ENCODE measurements at places on chromosomes 1 and 21.

DNA sequence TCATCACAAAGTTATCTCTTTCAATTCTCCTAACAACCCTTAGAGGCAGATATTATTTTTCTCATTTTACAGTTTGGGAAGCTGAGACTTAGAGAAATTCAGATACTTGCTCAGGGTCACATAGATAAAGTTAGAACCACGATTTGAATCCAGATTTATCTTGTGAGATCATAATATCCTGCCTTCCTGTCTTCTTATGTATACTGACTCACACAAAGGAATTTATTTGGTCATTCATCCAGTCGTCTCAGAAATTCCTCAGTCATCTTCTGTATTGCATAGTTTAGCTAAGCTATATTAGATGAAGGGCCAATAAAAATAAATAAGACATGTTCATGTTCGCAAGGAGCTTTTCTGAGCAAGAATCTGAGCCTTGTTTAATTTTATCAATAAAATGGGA lies 35.8 kb upstream of the RUNX1 start:
- no peak for DNase-seq

DNA sequence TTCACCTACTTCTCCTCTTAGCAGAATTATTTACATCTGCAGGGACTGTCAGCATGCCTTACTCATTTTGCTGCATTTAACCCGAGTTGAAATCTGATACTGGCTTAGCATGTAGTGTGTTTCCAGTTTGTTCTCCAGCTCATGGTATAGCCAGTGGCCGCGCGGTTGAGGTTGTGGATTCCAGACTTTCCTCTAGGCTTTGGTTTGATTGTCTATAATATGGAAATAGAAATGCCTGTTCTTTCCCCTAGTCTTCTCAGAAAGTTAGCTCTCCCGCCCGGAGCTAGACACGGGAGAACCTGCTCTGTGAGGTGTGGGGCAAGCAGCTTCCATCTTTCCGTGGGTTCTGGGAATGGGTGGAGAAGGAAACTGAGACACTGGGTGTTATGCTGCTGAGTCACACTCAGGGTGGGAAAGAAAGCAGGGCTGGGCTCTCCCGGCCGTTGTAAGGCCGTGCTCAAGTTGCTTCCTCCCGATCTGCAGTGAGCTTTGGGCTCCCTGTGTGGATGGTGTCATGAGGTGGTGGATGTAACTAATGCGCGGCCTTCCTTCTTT lies 206.8 kb upstream of the TMEM51 start:
- no peak for DNase-seq

- DNase-seq: no peak
Measured at GRCh38 chr1:99606306-99606705, 39.6 kb upstream of the PALMD start.

GRCh38 chr1:155453141-155453540 lies 109.5 kb downstream of the ASH1L start:
- DNase-seq: no peak

DNA sequence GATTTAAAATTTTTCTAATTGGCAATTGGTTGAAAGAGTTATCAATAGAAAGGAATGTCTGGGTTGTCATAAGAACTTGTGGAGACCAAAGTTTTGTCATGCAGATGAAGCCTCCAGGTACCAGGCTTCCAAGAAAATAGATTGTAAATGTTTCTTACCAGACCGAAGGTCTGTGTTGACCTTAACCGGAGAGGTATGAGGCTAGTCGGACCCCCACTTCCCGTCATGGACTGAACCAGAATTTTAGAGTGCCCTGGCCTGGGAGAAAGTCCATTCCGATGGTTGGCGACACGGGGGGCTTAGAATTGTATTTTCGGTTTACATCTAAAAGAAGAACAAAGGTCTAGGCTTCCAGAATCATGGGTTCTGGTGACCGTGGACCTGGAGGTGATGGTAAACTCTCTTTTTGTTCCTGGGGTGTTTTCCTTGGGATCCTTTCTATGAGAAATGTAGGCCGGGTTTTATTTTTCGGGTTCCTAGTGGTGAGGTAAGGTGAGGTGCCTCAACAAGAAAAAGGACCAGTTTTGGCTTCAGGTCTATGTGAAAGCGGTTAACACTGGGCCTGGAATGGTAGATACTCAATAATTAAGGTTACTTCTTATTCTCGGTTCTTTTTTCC lies 405 bp upstream of the UHMK1 start:
- no peak for DNase-seq

DNA sequence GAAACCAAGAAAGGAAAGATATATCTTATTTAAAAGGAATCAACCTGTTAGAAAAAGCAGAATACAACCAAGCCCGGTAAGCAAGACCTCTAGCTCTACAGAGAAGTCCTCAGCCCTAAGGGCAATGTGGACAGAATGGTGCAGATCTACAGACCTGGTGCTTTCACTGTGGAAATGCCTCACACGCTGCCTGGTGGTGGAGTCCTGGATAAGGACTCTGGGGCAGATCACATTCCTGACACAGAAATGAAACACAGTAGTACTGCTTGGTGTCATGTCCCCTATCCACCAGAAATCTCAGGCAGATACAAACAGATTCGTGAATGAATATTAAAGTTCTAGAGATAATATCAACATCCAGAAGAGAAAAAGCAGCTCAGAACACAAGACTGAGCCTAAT lies 6.8 kb downstream of the CNN3 start:
- DNase-seq: no peak

GRCh38 chr1:51564124-51564523 lies 45.1 kb upstream of the EPS15 start:
- DNase-seq: no peak

DNA sequence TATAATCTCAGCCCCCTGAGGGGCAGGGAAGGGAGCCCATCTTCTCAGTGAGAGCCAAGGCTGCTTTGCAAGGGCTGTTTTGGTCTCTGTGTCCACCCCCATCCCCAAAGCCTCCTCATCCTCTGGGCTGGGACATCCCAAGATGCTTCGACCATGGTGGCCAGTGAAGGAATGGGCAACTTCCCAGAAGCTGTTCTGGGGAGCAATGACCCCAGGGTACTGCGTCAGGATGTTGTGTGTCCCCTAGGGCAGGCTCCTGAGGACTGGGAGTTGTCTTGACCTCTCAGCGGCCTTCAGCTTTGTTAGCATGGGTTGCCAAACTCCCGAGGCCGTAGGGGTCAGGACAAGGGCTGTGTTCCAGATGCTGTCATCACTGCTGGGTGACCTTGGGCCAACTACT lies 238.4 kb upstream of the POU3F1 start:
- no peak for DNase-seq

GRCh38 chr1:68117416-68117815 lies 67.0 kb upstream of the DIRAS3 start:
- DNase-seq: no peak

GRCh38 chr21:41847066-41847804 lies 31.9 kb downstream of the PRDM15 start:
- DNase-seq: no peak

DNA sequence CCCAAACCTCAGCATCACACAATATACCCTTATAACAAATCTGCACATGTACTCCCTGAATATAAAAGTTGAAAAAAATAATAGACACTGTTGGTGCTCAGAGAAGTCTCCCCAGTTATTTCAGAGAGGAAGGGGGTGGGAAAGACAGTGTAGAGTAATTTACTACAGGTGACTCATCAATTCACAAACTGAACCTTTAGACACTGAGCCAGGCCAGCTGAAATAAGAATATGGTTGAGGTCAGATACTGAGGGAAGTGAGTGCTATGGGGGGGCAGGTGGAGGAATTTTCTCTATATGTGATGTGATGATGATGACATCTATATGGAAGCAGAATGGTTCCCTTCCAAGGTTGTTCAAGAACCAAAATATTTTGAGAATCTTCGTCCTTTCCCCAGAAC lies 50.1 kb downstream of the MRPL39 start:
- no peak for DNase-seq

GRCh38 chr1:14913482-14914177 lies 239.9 kb upstream of the TMEM51 start:
- no peak for DNase-seq

- DNase-seq: no peak
Measured at GRCh38 chr1:187413405-187414169, 584.8 kb downstream of the PLA2G4A start.

GRCh38 chr21:26810266-26810665 lies 34.9 kb downstream of the ADAMTS1 start:
- no peak for DNase-seq

- DNase-seq: no peak
Measured at GRCh38 chr1:208302699-208303238, 58.6 kb upstream of the PLXNA2 start.

- no peak for DNase-seq
Measured at GRCh38 chr1:182977480-182977879, 24.5 kb upstream of the SHCBP1L start.

- no peak for DNase-seq
Measured at GRCh38 chr1:180026556-180026955, 71.9 kb downstream of the CEP350 start.

DNA sequence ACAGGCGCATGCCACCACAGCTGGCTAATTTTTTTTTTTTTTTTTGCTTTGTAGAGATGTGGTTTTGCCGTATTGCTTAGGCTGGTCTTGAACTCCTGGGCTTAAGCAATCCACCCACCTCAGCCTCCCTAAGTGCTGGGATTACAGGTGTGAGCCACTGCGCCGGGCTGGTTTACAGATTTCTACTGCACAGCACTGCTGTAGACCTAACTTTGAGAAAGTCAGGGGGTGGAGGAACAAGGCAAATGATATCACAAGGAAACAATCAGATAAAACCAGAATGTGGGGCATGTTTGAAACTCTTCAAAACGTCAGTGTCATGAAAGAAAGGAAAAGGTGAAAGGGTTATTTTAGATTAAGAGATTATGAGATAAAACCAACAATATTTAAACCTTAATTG lies 45.3 kb downstream of the URB2 start:
- no peak for DNase-seq

DNA sequence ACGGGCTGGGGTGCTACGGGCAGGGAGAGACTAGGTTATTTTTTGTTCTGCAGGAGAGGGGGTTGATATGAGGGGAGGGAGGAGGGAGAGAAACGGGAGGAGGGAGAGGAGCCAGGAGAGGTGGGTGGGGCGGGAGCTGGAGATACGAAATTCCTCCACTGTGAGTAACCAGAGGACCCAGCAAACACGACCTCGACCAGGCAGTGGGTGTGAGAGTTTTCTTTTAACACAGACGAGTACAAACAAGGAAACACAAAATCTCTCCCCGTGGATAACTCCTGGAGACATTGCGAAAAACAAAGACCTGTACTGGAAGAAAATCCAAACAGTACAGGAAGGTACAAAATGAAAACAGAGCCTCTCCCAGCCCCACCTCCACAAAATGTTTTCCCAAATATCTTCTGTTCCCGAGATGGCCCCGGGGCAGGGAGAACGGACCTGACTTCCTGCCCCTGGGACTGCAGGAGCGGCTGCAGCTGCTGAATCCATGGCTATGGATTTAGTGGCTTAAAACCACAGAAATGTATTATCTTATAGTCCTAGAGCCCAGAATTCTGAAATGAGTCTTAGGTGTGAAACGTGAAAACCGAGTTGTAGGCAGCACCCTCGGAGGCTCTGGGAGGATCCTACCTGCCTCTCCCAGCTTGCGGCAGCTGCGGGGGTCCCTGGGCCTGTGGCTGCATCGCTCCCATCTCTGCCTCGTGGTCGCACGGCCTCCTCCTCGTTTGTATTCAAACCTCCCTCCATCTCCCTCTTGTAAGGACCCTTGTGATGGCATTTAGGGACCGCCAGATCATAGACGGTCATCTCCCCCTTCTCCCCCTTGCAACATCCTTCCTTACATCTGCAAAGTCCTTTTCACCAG lies 82.2 kb downstream of the RIPK4 start:
- DNase-seq: no peak

- DNase-seq: no peak
Measured at GRCh38 chr1:76340056-76340455, 265.5 kb downstream of the ST6GALNAC3 start.

DNA sequence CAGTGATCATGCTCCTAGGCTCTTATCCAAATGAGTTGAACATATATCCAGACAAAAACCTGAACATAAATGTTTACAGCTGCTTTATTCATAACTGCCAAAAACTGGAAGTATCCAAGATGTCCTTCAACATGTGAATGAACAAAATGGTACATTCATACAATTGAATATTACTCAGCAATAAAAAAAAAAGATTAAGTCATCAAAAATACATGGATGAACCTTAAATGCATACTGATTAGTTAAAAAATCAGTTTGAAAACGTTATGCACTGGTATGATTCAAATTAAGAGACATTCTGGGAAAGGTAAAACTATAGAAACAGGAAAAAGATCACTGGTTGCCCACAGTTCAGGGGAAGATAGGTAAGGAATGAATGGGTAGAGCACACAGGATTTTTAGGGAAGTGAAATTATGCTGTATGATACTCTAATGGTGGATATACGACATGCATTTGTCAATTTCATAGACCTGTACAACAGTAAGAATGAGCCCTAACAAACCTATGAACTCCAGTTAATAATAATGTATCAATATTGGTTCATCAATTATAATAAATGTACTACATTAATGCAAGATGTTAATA lies 3.1 kb downstream of the LRRC40 start:
- DNase-seq: no peak

GRCh38 chr1:57713501-57713900 lies 289.6 kb upstream of the DAB1 start:
- no peak for DNase-seq
